ENCODE measurements at places on chromosomes 16 and 17. TPM values are rescaled to one million over a fixed set of nuclear protein-coding genes. Genes with fewer than 3 reads are reported as not detected.

Gene HSD3B7
- total RNA-seq, result 32.9 TPM

Gene KRT14
- not detected for total RNA-seq

Gene METTL26
- 71.7 TPM for total RNA-seq

Gene ZPBP2
- total RNA-seq, result not detected

Gene KRTAP17-1
- not detected for total RNA-seq
